ENCODE measurements at places on chromosomes 11 and 22.

DNA sequence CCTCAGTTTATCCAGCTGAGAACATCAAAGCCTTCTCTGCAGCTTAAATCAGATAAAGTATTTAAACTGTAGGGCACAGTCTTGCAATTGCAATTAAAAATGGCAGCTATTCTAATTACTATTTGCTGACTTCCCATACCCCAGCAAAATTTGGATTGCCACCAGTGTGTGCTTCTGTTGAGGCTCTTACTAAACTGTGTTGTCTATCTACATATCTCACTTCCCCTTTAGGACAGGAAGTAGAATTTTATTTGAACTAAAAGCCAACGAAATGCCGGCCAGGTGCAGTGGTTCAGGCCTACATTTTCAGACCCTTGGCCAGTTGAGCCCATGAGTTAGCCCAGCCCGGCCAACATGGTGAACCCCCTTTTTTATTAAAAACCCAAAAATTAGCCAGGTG, 7.1 kb downstream of the SAA4 start:
- DNase-seq, result no peak

GRCh38 chr11:72349616-72350218, 84.6 kb downstream of the CLPB start:
- no peak for DNase-seq

DNA sequence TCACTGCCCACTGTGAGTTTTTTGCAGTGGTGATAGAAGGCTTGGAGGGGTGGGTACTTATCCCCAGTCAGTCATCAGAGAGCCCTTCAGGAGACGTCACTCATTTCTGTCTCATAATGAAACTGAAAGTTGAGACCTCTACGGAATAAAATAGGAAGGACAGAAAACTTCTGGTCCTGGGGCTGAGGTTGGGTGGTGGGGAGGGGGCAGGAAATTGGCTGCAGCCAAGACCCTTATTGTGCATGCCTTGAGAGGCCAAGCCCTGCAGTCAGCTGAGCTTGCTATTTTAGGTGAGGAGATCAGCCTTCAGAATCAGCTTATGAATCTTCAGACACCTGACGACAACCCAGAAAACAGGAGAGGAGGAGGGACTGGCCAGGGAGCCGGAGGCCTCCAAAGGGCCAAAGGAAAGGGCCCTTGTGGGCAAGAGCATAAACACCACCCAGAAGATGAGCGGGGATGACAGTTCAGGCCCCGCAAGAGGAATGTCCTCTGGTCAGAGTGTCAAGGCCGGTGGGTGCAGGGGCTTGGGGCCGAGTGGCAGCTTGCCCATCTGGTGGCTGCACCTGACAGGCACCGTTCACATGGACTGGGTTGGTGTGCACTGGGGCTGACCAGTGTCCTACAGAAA, 17.9 kb upstream of the ADA2 start:
- DNase-seq, result no peak

GRCh38 chr11:33329705-33330329, 72.6 kb downstream of the HIPK3 start:
- peak; percentile 72 for DNase-seq

DNA sequence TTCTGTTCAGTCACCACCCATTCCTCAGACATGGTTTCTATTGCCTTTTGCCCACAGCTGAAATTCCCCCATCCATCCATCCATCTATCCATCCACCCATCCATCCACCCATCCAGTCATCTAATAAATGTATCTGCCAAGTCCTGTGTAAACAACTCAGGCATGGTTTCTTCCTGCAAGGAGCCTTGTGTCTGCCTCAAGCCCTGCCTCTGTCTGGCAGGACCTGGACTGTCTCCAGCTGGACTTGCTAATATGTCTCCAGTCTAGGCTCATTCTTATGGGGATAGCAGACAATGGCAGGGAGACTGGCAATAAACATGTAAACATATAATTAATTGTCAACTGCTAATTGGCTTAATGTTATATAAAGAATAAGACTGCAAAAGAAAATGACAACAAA, 64.7 kb upstream of the AMPD3 start:
- no peak for DNase-seq

- peak; percentile 51 for DNase-seq
Observed at GRCh38 chr22:37260901-37261336, 16.9 kb upstream of the RAC2 start.

- no peak for DNase-seq
Observed at GRCh38 chr22:21858025-21858764, 9.2 kb downstream of the MAPK1 start.

DNA sequence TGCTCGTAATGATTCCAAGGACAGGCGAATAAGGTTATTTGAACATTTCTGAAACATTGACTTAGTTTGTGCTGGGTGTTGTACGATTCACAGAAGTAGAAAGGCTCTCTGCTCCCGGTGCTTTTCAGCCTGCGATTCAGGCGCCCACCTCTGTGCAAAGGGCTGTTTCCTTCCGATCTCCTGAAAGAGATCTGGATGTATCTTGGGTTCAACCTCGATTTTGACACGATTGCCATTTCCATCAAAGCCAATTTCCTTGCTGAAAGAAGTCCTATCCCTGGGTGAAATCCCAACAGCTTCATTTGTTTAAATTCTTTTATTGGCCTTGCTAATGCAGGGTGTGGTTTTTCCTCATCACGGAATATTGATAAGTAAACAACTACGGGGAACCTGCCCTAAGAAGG, 1.1 kb upstream of the ZC3H12C start:
- no peak for DNase-seq

DNA sequence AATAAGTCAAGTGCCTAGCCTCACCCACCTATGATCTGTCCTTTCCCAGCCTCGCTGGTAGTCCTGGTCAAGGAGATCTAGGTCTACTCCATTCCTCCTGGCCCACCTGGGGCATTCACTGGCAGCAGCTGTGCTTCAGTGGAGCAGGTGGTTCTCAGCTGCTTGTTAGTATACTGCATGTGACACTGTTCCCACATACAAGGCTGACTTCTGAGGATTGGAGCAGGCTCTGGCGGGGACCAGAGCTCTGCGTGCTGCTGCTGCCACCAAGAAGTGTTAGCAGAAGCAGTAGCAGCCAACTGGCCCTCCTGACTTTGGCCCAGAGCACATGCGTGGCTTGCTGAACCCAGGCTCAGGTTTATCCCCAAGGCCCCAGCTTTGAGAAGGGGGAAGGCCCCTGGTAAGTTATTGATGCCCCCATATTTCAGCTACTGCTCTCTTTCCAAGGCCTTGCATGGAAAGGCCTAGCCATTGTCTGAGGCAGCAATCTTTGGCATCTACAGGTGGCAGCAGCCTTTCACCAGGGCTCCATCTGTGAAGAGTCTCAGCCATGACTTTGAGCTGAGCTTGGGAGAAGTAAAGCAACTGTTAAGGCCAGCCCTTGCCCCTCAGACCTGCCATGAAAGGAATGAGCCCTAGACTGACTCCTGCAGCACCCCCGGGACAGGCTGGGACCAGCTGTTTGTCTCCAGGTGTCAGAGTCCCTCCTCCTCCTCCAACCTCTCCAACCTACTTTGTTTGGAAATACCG, 26.5 kb downstream of the ARHGAP1 start:
- DNase-seq, result no peak

DNA sequence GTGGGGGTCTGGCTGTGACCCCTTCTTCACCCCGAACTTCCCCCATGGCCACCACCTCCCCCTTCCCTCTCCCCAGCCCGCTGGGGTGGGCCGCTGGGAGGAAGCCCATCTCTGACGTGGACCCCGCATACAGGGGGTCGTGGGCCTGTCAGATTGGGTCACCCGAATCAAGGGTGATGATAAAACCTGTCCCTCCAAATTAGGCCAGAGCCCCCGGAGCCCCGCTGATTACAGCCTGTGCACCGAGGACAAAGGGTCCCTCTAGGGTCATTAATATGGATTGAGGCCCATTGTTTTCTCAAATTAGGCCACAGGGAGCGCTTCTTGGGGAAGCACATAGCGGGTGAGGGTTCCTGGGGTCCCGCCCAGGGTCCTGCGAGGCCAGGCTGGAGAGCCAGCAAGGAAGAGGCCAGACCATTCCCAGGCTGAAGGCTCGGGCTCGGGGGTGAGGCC, 4.9 kb upstream of the LINC01488 start:
- DNase-seq, result no peak

DNA sequence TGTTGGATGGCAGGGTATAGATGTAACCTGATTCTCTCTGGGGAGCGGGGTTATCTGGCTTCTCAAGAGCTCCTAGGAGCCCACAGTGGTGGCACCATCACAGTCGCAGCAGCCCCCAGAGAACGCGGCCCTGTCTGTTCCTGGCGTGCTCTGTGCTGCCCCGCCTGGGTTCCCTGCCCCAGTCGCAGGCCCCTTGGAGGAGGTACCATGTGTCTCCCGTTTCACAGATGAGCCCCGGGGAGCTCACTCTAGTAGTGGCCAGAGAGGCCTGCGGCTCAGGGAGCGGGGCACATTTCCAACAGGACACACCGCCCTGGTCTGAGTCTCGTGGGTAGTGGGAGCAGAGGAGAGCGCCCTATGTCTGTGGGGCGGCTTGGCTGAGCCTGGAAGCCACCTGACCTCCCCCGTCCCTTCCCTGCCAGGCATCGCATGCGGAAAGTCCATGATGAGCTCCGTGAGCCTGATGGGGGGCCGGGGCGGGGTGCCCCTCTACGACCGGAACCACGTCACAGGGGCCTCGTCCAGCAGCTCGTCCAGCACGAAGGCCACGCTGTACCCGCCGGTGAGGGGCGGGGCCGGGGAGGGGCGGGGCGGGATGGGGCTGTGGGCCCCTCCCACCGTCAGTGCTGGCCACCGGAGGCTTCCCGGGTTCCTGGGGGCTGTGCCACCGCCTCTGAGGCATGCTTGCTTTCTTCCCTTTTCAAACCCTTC, 21.0 kb upstream of the PPP6R3 start:
- DNase-seq, result no peak

GRCh38 chr11:1548221-1549070, 23.6 kb downstream of the DUSP8 start:
- DNase-seq, result no peak
